NCI-H748 treated with DMSO at 0.1 percent for 48 hours (cell line): ENCODE measurements at places on chromosomes 6 and 20.

DNA sequence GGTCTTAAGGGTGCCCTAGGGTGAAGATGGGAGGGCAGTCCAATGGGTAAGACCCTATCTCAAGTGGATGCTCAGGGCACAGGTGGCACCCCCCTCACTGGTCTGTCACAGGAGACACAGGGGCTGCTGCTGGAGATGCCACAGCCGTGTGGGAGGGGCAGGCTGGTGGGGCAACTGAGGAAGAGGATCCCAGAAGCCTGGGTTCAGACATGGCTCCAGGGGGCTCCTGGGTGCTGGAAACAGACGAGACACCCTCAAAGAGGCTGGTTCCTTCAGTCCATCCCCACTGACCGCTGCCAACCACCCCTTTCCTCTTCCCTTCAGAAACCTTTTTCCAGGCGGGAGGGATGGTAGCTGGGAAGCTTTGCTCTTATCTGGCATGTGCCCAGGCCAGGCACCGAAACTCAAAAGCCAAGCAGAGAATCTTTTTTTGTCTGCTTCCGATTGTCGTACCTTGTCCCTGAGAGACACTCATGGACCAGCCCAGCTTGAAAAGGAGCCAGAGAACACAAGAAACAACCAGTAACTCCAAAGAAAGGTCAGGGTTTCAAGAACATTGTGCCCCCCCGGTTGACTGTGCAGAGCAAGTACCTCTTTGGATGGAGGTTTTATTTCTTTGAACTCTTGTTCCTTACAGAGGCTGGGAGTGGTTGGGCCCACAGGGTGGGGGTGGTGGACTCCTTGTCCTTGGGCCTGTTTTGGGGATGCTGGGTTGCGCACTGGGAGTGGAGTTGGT is 28.5 kb upstream of the EMILIN3 start:
- no peak for DNase-seq

DNA sequence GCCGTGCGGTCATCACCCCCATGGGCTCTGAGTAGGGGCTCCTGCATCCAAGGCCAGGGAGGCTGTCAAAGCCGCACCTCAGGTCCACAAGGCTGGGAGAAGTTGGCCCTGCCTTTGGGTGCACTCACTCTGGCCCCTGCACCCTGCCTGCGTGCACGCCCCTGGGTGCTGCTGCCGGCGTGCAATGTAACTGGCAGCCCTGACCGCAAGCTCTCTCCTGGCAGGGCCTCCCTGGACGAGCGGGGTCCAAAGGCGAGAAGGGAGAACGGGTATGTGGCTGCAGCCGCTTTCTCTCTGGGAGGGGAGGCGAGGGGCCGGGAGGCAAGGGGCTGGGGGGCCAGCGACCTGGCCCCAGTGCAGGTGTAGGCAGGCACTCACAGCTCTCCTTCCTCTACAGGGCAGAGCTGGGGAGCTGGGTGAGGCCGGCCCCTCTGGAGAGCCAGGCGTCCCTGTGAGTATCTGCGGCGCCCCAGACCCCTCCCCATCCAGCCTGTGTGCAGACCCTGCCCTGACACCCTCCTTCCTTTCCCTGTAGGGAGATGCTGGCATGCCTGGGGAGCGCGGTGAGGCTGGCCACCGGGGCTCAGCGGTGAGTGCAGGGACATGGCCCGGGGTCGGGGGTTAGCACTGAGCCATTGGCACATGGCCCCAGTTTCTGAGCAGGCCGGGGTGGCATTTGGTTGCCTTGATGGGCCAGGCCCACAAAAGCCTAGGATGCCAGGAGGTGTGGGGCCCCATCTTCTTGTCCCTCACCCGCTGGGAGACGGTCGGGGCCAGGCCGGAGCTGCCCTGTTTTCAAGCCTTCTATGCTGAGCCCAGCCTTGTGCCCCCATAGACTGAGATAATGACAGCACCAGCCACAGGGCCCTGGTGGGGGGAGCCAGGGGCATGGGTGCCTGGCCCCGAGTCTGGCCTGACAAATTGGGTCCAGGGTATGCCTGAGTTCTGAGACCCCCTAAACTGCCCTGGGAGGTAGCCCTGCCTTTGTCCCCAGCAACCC is 12.7 kb downstream of the COL9A3 start:
- DNase-seq = no peak

GRCh38 chr20:58753922-58754551 is 61.4 kb downstream of the NPEPL1 start:
- no peak for DNase-seq

DNA sequence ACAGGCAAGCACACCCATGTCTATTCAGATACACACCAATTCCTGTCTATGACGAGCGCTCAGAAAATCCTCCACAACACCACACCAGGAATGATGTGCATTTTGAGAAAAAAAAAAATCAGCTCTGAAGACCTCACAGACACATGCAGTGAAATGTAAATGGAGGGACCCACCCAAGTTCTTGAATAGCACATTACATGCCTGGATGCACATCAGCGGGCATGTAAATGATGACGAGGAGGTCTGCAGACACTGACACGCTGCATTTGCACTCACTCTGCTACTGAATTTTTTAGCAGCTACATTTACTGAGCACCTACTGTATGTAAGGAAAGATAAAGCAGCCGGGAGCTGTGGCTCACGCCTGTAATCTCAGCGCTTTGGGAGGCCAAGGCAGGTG is 14.7 kb downstream of the NRSN2 start:
- DNase-seq = no peak

GRCh38 chr6:163490826-163491577 is 76.5 kb downstream of the QKI start:
- DNase-seq = no peak

GRCh38 chr20:58399926-58400325 is 10.9 kb downstream of the VAPB start:
- no peak for DNase-seq

- peak; percentile 93 for DNase-seq
Measured at GRCh38 chr20:16926626-16927430, 178.7 kb downstream of the OTOR start.

GRCh38 chr6:144922120-144922722 is 637.1 kb downstream of the UTRN start:
- DNase-seq = no peak

DNA sequence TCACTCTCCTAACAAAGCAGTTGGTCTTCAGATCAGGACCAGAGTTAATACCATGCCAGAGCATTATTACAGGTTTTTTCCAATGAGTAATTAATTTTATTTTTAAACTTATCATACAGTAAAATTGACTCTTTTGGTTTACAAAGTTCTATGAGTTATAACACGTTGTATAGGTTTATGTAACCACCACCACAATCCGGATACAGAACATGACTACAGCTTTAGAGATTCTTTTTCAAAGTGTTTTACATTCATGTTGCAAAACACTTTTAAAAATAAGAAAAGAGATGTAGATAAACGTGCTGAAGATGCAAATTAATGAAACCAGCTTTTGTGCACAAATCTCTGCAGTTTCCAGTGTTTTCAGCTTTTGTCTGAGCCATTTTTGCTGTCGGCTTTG is 1.5 kb upstream of the TPBG start:
- no peak for DNase-seq

DNA sequence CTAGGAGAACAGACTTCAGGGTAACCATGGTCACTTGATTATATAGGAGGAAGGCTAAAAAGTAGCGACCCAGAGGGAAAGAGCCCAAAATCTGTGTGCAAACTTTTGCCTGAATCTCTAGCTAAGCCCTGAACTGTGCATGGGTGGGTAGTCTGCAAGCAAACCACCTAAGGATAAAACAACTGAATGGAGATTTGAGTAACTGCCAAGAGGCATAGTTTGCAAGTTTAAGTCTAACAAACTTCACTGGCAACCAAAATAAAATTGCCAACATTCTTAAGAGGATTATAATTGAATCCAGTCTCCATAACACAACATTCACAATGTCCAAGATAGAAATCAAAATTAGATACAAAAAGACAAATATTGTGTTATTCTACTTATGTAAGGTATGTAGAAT is 192.0 kb upstream of the PLN start:
- DNase-seq = no peak

GRCh38 chr20:8367689-8368088 is 235.6 kb downstream of the PLCB1 start:
- DNase-seq = no peak

DNA sequence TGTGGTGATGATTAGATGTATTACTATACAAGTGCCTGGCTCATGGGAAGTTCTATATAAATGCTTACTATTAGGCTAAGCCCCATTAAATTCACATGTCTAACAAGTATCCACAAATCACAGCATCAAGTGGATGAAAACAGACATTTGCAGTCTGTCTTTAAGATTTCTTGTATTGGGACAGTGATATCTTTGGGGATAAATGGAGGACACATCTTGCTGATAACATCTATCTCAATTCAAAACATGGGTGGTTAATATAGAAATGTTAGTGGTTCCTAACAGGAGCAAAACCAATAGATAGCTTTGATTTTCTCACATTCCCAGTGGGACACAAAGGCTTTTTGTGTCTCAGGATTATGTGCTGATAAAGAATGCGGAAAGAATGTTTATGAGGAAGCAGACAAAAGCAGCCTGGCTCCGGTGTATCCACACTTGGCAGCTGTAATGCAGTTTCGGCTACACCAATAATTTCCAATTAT is 29.3 kb downstream of the PTPRK start:
- DNase-seq = no peak

GRCh38 chr6:80767808-80768207 is 661.3 kb downstream of the BCKDHB start:
- DNase-seq = no peak

- DNase-seq = no peak
Measured at GRCh38 chr6:4511641-4512020, 264.6 kb upstream of the CDYL start.

- DNase-seq = no peak
Measured at GRCh38 chr20:635028-635892, 17.7 kb downstream of the SRXN1 start.

- no peak for DNase-seq
Measured at GRCh38 chr6:84304881-84305280, 77.4 kb upstream of the CEP162 start.

DNA sequence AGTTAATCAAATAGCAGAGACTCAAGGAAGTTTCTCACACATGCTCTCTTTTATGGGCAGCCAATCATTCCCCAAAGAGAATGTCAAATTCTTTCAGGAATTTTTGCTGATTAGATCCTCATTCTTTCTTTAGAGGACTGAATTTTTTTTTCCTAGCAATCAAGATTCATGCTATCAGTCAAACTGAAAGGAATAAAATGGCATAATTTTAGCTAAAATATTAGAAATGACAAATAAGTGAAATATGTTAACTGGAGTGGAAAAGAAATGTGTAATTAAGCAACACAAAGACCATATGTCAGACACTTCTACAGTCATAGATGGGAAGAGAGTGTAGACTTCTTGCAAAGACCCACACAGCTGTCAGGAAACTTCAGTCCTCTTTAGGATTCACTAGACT is 242.3 kb upstream of the RNF217 start:
- no peak for DNase-seq

- no peak for DNase-seq
Measured at GRCh38 chr6:167965592-167966539, 31.6 kb upstream of the KIF25 start.

- no peak for DNase-seq
Measured at GRCh38 chr6:1110941-1111349, 201.0 kb upstream of the FOXQ1 start.

- DNase-seq = no peak
Measured at GRCh38 chr20:16314320-16314719, 258.9 kb downstream of the KIF16B start.

- DNase-seq = no peak
Measured at GRCh38 chr6:36285187-36285671, 15.4 kb downstream of the PNPLA1 start.

DNA sequence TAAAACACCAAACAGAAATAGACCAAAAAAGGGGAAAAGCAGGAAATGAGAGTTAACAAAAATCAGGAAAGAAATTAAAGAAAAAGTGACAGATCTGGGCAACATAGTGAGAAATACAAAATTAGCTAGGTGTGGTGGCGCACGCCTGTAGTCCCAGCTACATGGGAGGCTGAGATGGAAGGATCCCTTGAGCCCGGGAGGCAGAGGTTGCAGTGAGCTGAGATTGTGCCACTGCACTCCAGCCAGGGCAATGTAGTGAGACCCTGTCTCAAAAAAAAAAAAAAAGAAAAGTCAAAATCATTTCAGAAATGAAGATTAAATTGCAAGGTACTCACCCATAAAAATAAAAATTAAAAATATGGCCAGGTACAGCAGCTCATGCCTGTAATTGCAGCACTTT is 13.0 kb upstream of the GRM4 start:
- no peak for DNase-seq

DNA sequence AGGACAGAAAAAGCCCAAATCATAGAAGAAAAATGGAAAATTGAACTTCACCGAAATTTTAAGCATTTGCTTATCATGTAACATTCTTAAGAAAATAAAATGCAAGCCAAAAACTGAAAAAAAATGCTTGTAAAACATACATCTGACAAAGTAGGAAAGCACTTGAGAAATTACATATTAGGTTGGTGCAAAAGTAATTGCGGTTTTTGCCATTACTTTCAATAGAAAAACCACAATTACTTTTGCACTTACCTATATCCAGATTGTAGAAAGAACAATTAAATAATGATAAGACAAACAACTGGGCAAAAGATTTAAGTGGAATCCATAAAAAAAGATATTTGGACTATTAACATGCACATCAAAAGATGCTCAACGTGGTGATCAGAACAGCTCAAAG is 146.2 kb downstream of the TBXT start:
- DNase-seq = no peak

GRCh38 chr6:44715188-44715587 is 327.7 kb downstream of the CDC5L start:
- DNase-seq = no peak

- no peak for DNase-seq
Measured at GRCh38 chr20:62370807-62371587, 3.9 kb upstream of the LAMA5 start.

- DNase-seq = no peak
Measured at GRCh38 chr6:19492636-19493405, 344.3 kb upstream of the ID4 start.

DNA sequence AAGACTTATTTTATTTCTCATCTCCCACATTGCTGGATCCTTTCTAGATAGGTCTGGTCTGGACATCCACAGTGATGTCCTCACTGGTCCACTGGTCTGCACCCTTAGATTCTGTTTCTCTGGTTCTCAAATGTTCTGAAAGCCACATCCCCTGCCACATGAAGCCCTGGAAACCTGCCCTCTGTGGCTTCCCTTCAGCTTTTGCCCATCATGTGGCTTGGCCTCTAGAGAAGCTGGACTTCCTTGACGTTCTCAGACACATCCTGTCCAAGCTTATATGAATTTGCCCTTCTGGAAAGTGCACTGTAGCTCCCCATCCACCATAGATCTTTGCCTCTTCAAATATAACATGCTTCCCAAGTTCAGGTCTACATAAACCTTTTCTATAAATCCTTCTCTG is 18.5 kb downstream of the CST4 start:
- DNase-seq = no peak

- no peak for DNase-seq
Measured at GRCh38 chr6:109669811-109670210, 21.2 kb downstream of the AK9 start.

- DNase-seq = no peak
Measured at GRCh38 chr20:33676121-33676520, 1.9 kb upstream of the NECAB3 start.

DNA sequence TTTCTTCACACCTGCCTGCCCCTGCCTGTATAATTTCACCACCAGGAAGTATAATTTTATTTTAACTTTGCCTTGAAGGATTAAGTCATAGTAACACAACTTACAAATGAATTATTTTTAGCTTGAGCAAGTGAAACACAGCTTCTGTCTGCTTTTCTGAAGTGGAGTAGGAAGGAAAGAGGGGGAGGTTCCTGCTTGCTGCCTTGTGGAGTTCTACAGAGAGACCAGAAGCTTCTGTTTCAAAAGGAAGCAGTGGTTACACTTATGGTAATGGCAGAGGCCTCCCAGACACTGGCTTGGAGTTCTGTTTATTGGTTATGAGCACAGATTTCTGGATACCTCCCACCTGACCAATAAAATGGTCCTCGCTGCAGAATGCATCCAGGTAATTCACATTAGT is 159.6 kb downstream of the TMEM200A start:
- no peak for DNase-seq
